ENCODE measurements at places on chromosomes 5 and 9. TPM values are rescaled to one million over a fixed set of nuclear protein-coding genes. Genes with fewer than 3 reads are reported as not detected.

DNA sequence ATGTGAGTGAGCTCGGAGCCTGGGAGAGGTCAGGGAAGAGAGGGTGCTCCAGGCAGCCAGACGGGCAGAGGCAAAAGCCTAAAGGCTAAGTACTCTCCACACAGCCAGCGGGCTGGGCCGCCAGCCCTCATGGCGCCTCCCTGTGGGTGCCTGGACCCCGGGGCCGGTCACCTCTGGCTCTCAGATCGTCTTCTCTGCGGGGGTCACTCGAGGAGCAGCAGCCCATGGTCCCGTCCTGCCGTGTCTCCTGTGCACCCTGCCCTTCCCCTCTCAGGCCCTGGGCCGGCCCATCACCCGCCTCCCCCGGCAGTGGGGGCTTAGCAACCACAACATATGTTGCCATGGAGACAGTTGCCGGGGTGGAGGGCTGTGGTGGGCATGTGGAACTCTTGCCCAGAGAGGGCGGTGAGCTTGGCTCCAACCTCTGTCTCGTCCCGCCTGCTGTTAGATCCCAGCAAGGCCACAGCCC is 4.2 kb downstream of the AK1 start:
- no peak for DNase-seq

The C9orf72 gene
- total RNA-seq: 12.0 TPM

GRCh38 chr9:37705787-37706186 is 47.8 kb upstream of the TRMT10B start:
- DNase-seq: no peak

The CSF2 gene
- total RNA-seq: 0.30 TPM

- no peak for DNase-seq
These were observed 368.3 kb downstream of the ENC1 start for GRCh38 chr5:74272024-74272775.

DNA sequence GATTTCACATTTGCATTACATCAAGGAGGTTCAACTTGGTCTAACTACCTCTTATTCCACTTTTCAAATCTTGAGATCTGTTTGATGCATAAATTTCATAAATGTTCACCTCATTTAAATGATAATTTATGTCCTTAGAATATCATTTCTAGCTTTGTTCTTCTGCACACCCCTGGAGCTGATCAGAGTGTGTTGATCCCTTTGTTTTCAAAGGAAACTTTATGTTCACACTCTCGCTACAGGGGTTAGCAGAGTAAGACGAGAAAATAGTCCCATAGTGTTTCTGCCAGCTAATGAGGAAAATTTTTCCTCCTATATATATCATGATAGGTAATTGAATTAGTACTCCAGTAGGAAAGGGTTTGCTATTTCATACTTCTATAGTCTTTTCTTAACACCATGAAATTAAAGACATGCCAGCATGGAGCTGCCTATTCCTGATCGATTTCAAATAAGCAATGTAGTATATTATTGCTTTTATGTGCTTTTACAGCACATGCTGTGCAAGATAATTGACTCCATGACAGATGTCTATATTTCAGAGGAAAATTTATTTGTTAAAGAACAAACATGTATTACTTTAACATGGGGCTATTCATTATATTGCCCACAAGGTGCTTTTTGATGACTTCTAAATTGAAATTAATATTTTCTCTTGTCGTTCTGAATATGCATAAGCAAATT is 4.8 kb upstream of the PAM start:
- DNase-seq: no peak

The SLC6A7 gene
- total RNA-seq: not detected

DNA sequence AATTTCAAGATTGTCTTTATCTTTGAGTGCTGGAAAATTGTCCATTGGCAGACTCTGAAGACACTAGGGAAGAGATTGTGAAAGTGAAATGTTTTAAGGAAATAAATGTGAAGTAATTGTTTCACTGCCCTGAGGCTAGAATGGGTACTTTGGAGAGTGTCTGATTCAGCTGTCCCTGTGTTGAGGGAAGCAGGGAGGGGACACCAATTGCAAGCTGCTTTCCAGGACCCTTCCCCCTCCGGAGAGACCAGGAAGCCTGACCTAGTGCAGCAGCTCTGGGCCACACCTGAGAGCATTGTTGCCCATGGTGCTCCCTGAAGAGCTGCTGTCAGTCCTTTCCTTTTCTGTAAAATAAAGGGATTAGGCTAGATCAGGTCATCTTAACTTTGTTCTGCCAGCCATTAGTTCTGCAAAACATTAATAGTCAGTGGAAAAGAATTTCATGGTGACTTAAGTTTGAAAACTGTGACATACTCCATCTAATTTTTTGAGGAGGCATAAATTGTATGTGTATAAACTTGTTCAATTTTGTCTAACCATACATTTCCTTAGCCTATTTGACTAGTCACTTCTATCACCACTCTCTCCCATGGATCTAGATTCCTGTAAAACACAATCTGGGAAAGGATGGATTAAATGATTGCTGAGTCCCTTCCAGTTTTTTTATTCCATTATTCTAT is 18.8 kb downstream of the MAP1B start:
- no peak for DNase-seq

GRCh38 chr5:56093970-56094369 is 99.2 kb upstream of the IL6ST start:
- DNase-seq: no peak

GRCh38 chr9:35476596-35476995 is 13.3 kb upstream of the RUSC2 start:
- DNase-seq: no peak

GRCh38 chr9:85524531-85524930 is 217.2 kb downstream of the AGTPBP1 start:
- no peak for DNase-seq

DNA sequence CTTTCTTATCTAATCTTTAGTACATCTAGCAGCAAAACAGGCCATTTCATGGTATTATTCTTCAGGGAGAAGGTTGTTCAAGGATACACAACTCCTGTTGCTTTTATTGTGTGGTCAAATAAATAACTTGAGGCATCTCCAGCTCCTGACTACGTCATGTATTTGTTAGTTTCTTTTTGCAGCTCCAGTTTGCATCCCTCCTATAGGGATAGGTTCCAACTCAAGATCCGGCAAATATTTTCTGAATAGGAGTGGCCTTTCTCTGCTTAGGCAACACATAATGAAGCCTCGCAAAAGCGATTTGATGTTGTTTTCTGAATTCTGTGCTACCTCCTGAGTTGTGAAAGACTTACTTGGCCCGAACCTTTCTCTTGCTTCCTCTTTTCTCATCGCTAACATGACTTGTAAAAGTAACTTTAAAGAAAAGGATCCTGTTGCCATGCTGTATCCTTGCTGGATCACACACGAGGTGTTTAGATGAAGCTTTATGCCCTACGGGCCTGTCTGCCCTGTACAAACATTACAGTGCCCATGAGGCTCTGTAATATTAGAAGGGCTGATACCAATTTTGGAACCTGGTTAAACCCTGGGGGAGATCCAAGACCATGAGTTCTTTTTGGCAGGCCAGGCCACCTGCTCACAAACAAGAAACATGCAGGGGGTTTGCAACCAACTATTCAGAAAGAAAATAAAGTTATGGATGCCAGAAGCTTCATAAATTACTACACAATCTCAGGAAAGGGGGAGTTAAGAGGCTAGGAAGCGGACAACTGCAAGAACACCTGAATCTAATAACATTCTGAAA is 149.8 kb upstream of the FGF10 start:
- no peak for DNase-seq

GRCh38 chr5:62306323-62306895 is 403 bp downstream of the KIF2A start:
- no peak for DNase-seq

DNA sequence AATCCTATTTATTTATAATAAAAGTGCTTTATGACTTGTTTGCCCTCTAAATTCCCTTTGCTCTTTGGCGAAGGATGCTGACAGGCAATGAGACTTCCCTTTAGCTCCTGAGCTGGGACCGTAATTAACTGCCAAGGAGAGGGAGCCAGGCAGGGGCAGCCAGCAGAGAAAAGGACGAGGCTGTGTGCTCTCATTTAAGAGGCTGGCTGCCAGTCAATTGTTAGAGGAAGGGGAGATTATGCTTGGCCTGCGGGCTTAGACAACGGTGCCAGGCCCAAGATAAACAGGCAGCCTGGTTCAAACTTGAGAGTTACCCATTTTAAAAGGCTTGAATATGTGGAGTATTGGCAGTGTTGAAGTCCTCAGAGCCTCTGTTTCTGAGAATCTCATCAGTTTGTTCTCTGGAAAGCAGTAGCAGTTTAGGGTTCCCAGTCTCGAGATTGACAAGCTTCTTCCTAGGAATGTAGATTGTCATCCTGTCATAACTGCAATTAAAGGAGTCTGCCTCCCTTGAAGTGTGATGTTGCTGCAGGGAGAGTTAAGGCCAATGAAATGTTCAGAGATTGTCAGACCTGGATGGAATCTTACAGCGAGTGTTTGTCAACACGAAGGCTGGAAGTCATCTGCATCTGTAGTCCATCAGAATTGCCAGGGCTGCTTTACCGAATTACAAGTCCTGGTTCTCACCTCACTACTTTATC is 113.2 kb downstream of the JAKMIP2 start:
- no peak for DNase-seq

- DNase-seq: no peak
These were observed 89.4 kb upstream of the SLC12A2 start for GRCh38 chr5:127994087-127994660.

DNA sequence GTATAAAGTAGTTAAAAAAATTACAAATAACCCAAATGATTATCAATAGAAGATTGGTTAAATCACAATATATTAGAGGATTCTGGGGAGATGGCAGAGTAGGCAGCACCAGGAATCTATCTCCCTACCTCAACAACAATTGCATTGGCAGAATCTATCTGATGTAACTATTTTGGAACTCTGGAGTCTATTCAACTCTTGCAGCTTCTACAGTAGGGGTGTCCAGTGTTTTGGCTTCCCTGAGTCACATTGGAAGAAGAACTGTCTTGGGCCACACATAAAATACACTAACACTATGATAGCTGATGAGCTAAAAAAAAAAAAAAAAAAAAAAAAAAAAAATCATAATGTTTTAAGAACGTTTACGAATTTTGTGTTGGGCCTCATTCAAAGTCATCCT is 29.2 kb upstream of the ECM2 start:
- DNase-seq: no peak

DNA sequence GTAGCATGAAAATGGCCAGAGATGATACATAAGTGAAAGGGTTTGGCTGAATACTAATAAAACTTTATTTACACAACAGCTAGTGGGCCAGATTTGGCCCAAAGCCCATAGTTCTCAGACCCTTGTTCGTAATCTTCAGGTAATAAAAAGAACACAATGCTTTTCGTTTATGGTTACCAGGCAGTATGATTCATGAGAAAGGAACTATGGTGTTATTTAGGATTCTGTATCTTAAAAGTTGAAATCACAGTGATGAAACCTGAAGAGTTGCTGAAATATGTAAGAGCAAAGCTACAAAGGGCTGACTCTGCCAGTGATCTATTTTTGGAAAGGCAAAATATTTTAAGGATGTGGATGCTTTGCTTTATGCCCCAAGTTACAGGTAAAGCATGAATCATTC is 192.7 kb downstream of the SMC2 start:
- DNase-seq: no peak

DNA sequence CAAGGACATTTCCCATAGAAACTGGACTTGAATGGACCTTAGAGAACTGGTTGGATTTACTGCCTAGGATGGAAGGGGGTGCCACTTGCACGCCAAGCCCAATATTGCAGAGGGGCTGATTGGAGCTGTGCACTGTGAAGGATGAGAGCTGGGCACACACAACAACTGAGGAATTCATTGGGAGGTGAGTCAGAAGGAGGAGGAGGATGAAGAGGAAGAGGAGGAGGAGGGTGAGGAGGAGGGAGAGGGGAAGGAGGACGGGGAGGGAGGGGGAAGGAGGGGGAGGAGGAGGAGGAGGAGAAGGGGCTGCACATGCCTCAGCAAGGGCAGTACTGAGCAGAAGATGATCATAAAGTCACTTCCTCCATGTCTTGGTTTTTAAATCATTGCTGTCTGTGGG is 5.7 kb upstream of the ICE1 start:
- no peak for DNase-seq

The GPR151 gene
- not detected for total RNA-seq

The GLRA1 gene
- not detected for total RNA-seq

GRCh38 chr9:121997791-121998190 is 95.3 kb downstream of the TTLL11 start:
- DNase-seq: no peak

The PLAC8L1 gene
- total RNA-seq: 2.6 TPM

The GPR21 gene
- 1.1 TPM for total RNA-seq

- no peak for DNase-seq
These were observed 49.1 kb downstream of the NXNL2 start for GRCh38 chr9:88583901-88584596.

The CDKN2B-AS1 gene
- 1.7 TPM for total RNA-seq

The LECT2 gene
- total RNA-seq: not detected

GRCh38 chr9:121686930-121687541 is 35.6 kb downstream of the DAB2IP start:
- peak; percentile 43 for DNase-seq

Data from HCT116 (cell line).